ENCODE measurements at places on chromosomes 2 and 18.

DNA sequence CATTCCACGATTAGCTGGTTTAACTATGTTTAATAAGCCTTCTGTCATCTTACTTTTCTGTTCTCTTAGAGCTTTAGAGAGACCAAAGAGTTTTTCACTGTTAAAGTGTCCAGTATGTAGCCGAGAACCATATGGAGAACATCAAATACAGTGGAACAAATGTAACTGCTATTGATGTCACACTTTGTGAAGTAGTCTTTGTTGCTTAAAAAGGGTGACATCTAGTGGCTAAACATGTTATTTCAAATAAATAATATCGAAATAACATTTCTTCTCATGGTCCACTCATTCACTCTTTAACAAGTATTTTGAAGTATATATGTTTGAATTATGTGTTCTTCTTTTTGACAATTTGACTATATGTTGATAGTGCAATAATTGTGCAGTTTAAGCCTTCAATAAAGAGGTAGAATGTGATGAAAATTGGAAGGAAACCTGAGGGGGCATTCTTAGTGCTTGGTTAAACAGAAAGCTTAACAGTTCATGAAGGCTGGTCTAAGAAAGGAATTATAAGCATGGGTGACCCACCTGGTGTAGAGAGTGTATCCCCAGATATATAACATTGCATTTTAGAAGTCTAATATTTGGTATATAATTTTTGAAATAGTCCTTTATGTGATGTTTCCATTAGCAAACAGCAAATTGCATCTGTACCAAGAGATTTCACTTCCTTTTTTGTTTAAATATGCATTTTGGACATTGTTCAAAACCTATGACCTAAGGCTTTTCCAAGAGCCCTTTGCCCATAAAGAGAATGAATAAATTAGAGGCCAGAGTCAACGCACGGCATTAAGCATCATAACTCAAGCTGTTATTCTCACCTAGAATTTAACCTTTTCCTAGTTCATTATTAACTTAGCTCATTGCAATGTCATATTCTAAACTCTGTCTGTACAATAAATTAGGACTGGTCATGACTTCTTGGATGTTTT is 112.1 kb downstream of the KYNU start:
- no peak for DNase-seq

GRCh38 chr2:10017313-10017941 is 25.9 kb upstream of the KLF11 start:
- DNase-seq = no peak

- DNase-seq = no peak
Observed at GRCh38 chr2:48844417-48845155, 89.1 kb upstream of the LHCGR start.

GRCh38 chr2:151891566-151892194 is 63.5 kb upstream of the ARL5A start:
- DNase-seq = no peak

DNA sequence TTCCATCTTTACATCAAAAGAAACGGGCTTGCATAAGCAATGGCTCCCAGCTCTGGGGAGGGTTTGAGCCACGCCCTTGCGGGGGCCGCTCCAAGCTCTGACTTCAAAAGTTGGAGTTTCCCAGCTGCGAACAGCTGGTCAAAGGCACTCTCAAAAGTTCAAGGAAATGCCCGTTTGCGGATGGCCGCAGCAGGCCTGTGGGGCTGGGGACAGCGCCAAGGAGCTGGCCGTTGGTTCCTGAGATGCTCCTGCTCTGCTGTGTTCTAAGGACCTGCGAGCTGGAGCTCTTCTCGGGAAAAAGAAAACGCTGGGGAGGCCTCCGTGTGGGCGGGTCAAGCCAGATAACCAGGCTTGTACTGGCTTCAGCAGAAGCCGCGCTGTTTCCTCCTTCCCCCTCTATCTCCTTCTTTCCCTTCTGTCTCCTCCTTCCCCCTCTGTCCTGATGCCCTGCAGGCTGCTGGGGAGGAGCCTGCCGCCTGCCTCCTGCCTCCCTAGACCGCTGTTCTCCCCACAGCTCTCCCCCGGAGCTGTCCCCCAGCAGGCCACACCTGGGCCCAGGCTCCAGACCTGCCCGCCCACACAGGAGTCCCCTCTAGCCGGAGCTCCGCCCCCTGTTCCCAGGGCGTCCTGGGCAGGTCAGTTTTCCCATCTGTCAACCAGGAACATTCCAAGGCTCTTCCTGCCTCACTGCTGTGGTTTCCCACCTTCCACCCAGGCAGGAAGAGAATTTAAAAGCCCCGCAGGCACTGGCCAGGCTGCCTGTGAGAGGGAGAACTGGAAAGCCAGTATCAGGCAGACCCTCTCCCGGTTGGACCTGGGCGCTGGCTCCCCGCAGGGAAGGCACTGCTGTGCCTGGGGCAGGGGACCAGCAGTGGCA is 14.1 kb downstream of the KLF11 start:
- DNase-seq = no peak

DNA sequence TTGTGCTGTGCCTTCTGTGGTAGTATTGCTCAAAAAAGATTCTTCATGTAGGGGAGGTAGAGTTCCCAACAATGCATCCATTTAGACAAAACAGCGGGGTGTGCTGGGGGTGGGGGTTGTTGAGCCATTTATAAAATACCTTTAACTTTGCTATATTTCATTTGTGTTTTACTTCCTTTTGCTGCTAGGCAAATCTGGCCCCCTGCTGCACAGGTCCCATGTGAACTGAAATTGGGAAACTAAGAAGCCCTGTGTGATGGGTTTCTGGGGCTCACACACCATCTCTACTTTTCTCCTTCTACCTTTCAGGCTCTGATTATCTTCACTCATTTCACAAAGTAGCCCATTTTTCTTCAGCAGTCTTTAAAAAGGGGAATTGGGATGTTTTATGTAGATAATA is 52.7 kb upstream of the ITGA4 start:
- no peak for DNase-seq

GRCh38 chr2:202941771-202942170 is 29.7 kb downstream of the CARF start:
- no peak for DNase-seq

GRCh38 chr18:48800876-48801727 is 149.7 kb downstream of the SMAD7 start:
- no peak for DNase-seq

GRCh38 chr2:112907001-112907949 is 3.7 kb upstream of the IL37 start:
- no peak for DNase-seq

DNA sequence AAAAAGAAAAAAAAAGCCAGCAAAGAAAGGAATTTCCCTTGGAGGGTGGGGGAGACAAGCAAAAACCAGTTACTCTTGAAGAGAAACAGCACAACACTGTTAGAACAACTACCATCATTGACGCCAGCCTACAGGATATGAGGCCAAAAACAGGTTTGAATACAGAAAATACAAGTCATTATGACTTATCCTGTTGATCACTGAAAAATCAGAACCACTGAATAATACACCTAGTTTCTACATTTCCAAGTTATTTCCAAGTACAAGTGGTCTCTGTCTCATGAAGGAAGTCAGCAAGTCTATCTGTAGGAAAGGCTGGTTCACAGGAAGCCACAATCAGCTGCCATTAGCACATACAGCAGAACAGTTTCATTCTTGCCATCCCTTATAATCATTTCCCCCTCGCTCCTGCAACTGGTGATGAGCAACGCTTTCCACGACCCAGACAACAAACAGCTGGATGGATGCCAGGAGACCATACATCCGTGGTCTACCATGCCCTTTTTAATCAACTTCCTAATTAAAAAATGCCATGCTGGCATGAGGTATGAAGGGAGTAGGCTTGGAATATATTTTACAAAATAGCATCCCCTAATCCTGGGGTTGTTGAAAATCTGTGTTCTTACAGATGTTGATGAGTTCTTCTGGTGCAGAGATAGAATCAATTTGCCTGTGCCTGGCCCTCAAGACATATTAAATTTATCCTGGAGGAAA is 10.4 kb downstream of the MYT1L start:
- no peak for DNase-seq

- DNase-seq = no peak
Observed at GRCh38 chr2:11678306-11678960, 8.4 kb upstream of the NTSR2 start.

DNA sequence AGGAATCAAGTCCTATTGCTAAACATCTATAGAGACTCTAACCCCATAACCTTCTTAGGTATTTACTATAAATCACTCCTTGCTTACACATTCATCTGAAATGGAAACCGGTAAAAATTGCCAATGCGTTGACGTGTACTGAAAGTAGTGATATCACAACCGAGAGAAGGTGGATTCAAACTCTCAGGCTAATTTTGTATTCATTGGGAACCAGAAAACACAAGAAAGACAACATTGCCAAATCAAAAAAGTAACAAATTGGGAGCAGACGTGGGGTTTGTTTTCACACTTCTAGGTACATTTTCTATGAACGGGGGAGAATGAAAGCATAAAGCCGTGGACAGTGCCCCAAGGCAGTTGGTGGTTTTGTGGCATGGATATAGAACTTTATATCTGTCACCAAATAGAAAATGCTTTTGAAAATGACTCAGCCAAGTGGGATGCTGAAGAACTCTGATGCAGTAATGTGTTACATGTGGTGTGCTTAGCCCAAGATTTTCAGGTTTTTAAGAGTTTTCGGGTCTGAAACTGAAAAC is 155.1 kb upstream of the RASGRP3 start:
- peak; percentile 59 for DNase-seq

DNA sequence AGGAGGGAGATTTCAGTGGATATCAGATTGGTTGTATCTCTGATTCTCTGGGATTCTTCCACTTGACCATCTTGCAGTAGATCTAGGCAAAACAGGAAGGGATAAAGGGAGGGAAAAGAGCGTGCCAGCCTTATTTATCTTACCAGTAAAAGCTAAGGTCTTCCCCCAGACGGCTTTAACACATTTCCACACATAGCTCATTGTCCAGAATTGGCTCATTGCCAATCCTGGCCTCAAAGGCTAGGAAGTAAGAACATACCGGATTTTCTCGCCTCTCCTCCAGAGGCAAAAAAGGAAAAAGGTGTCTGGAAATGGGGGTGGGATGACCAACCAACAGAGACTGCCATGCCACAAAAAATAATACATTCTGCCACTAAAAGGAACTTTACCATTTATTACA is 411.6 kb upstream of the NRP2 start:
- no peak for DNase-seq

GRCh38 chr18:6414723-6415417 is at the start of gene L3MBTL4:
L3MBTL4 (minus strand) TSS chr18:6414911; CDS start chr18:6311625, 103,286 bp downstream.
- no peak for DNase-seq

DNA sequence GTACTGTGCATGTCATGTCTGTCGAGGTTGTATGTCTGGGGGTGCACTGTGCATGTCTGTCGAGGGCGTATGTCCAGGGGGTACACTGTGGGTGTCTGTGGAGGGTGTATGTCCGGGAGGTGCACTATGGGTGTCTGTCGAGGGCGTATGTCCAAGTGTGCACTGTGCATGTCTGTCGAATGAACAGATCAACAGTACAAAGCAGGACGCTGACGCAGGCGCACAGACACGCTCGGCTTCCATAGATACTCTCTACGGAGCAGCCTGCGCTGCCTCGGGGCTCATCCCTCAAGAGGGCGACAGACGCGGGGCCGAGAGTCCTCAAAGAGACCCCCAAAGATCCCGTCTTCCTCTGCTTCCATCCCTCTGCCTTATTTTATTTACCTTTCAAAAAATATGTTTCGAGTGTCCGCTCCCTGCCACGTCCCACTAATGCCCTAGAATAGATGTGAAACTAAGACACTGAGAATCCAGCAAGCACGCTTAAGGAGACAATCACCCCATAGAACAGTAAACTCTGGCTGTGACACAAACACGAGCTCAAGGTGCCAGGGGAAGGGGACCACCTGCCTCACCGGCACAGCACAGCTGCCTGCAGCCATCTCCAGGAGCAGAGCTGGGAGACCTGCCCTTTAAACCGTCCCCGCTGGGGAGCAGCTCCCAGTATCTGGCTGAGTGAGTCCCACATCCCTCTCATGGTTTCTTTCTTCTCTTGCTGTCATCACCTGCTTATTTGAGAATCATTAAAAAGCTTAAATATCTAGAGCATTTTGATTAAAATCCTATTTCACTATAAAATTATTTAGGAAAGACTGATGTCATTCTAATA is 250.5 kb upstream of the MYT1L start:
- DNase-seq = no peak

GRCh38 chr2:165536851-165537499 is 67.5 kb downstream of the CSRNP3 start:
- DNase-seq = no peak

- no peak for DNase-seq
Observed at GRCh38 chr18:26741758-26742157, 123.7 kb downstream of the AQP4 start.

GRCh38 chr2:212726403-212726802 is 187.8 kb upstream of the ERBB4 start:
- DNase-seq = no peak

DNA sequence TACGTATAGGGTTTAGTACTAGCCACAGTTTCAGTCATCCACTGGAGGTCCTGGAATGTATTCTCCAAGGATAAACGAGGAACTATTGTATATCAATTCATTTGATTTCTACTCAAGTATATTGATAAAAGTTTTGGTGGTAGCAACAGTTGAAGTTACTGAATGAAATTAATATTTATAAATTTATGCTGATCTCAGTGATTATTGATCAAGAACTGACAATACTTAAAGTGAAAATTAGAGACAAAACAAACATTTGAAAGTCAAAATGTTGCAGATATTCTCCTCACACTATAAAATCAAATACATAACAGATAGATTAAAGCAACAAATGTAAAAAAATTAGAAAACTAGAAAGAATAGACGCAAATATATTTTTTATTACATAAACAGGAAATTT is 150.9 kb upstream of the SLC35G4 start:
- DNase-seq = no peak
